Sciatic nerve (tissue), 2 donors: ENCODE measurements at places on chromosomes 4 and X. TPM values are rescaled to one million over a fixed set of nuclear protein-coding genes. Genes with fewer than 3 reads are reported as not detected.

The FGF13 gene
- 10.4 TPM for total RNA-seq

The TEX13C gene
- not detected for total RNA-seq

The HELT gene
- total RNA-seq = not detected

The FABP2 gene
- not detected for total RNA-seq

The RADX gene
- total RNA-seq = 6.7 TPM

The RAB40A gene
- total RNA-seq = 1.2 TPM

The PFKFB1 gene
- 2.2 TPM for total RNA-seq

The MAP9 gene
- 15.2 TPM for total RNA-seq

The ARHGAP10 gene
- 89.2 TPM for total RNA-seq

The TENM3 gene
- 38.2 TPM for total RNA-seq

The SH3D19 gene
- total RNA-seq = 155 TPM

The SHOX gene
- total RNA-seq = 0.36 TPM

The IQCM gene
- total RNA-seq = not detected

The TGIF2LX gene
- total RNA-seq = not detected

The MAGEA2 gene
- total RNA-seq = not detected

The UGT2B10 gene
- total RNA-seq = not detected

The PWWP3B gene
- total RNA-seq = 0.62 TPM
